ENCODE measurements at places on chromosomes 2 and 18.
A peak's percentile ranks its signal among the peaks of the same experiment; 100 is the strongest.

GRCh38 chr2:160694631-160695030 lies 201.0 kb upstream of the RBMS1 start:
- no peak for DNase-seq

GRCh38 chr2:118668431-118669424 lies 178.7 kb downstream of the EN1 start:
- no peak for DNase-seq

- no peak for DNase-seq
Measured at GRCh38 chr2:14189929-14190328, 442.6 kb upstream of the LRATD1 start.

- no peak for DNase-seq
Measured at GRCh38 chr2:15799432-15799827, 140.9 kb upstream of the MYCN start.

- no peak for DNase-seq
Measured at GRCh38 chr2:31384351-31384750, 30.2 kb downstream of the XDH start.

- DNase-seq, result no peak
Measured at GRCh38 chr2:233079953-233080835, 20.1 kb downstream of the INPP5D start.

GRCh38 chr18:8561123-8561910 lies 47.9 kb upstream of the RAB12 start:
- DNase-seq, result no peak

- DNase-seq, result no peak
Measured at GRCh38 chr2:17605696-17606095, 65.2 kb downstream of the VSNL1 start.

- DNase-seq, result no peak
Measured at GRCh38 chr2:190849774-190850173, 30.8 kb upstream of the GLS start.

DNA sequence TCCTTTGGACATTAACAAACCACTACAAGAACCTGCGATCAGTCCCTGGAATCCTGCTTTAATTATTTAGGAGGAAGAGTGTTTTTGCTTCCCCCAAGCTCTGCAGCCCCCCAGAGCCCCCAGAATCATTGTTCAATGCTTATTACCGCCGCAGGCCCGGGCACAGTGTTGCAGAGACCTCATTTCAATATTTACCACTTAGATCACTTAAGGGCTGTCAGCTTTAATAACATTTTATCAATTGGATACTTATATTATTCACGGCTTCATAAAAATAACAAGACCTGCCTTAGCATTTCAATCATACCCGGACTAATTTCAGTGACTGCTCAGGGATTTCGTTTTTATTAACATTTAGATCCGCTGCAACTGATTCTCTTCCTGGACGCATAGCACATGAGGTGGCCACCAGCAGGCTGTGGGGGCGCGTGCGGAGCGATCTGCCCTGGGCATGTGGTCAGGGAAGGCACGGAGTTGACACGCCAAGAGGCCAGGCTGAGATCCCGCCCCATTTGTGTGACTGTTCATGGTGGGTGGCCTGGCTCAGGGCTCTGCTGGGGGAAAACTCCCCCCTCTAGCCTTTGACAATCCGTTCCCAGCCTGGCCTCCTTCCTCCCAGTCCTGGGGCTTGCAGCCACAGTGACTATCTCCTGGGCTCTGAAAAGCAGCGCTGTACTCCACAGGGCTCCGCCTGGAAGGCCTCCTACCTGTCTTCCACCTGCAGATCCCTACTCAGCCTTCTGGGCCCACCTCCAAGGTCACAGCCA lies 267.6 kb downstream of the SRBD1 start:
- DNase-seq, result no peak

DNA sequence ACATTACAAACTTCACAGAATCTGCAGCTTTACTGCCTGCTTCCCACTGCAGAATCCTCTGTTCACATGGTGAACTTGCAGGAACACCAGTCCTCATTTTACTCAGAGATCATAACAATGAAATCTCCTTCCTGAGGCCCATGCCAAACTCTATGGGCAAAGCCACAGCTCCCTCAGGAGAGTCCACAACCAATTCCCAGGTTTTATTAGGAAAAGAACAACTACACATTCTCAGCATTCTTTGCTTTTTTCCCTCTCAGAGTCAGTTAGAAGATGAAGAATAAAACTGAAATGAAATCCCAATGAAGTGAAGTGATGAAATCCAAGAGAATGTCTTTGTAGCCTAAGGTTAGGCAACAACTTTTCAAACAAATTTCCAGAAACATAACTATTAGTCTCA lies 233.7 kb downstream of the DSEL start:
- no peak for DNase-seq

DNA sequence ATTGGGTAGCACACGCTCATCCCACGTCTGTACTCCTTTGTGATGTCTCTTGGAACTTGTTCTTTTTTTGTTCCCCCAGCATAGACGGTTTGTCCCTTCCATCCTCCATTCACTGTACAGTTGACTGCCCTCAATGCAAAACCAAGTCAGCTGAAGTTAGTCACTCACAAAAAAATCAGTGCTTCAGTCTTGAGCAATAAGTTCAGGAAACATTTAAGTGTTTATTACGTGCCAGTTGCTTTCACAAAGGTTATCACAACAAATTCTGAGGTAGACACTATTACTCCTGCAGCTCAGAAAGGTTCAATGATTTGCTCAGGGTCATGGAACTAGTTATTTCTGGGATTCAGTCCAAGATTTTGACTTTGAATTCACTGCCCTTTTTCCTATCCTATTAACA lies 102.2 kb downstream of the PDE1A start:
- no peak for DNase-seq

GRCh38 chr2:105299290-105299689 lies 30.2 kb downstream of the TGFBRAP1 start:
- DNase-seq, result no peak

- DNase-seq, result no peak
Measured at GRCh38 chr18:24754583-24755253, 294.3 kb downstream of the HRH4 start.

DNA sequence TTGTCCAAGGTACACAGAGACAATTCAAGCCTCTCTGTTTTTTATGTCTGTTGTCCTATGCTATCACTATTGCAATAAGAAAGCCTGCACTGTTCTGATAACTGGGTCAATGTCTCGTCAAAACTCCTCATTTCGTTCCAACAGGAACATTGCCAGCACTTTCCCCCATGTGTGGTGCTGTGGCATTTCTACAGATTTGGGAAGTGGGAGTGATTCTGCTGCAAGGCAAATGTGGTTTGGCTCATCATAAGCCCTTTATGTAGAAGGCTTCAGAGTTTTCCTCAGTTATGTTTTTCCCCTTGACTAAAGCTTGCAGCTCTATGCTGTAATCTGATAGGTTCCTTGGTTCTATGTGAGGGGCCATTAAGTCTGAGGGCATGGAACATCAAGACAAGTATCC lies 324.1 kb upstream of the TCF4 start:
- DNase-seq, result no peak

- no peak for DNase-seq
Measured at GRCh38 chr2:48017136-48017535, 110.8 kb upstream of the FBXO11 start.

- DNase-seq, result peak; percentile 32
Measured at GRCh38 chr2:225002656-225003045, 39.6 kb downstream of the DOCK10 start.

DNA sequence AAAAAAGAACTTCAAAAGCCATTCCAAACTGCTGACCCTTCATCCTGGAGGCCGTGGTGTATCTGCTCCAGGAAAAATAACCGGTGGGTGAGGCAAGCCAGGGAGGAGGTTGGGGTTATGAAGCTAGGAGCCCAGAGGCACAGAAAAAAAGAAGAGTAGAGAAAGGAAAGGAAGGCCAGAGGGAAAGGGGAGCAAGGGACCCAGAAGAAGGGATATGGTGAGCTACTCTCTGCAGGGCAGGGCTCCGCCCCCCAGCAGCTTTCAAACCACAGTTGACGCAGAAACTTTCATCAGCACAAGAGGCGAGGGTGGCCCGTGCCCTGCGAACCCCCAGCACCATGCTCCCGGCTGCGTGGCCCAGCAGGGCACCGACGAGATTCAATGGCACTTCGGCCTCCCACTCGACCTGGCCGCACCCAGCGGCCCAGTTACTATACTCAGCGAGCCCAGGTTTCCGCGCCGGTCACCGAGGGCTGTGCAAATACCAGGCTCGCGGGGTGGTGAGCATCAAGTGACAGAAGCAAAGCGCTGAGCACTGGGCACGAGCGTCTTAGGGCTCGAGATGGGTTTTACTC lies 665 bp downstream of the MCM6 start:
- peak; percentile 53 for DNase-seq

- no peak for DNase-seq
Measured at GRCh38 chr2:219418155-219419011, at the start of gene DES. Gene DES, plus strand, starts transcription at chr2:219418377. Its CDS starts 86 bp downstream, at chr2:219418463.

DNA sequence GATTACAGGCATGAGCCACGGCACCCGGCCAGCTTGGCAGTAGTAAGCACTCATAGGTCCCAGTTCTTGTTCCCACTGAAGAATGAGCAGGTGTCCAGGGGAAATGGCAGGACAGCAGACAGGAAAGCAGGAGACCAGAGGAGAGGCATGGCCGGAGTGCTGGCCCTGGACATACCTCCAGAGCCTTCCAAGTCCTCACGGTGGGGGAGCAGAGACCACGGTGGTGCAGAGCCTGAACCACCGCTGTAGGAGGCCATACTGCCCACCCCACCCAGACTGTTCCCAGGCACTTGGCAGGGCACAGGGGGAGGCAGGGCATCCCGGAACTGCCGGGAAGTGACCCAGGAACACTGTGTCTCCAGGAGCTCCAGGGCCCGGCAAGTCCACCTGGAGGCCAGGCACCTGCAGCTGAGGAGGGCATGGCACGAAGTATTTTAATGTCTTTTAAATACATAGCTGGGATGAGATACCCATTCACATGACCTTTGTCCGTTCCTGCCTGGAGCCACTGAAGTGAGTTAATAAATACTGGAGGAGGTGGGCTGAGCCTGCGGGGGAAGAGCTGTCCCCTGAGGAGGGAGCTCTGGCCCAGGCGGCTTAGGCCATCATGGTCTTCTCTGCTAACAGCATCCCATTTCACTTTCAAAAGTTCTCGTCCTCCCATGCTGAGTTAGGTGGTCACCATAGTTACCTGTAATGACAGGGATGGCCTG lies 49.7 kb upstream of the TFCP2L1 start:
- DNase-seq, result no peak

DNA sequence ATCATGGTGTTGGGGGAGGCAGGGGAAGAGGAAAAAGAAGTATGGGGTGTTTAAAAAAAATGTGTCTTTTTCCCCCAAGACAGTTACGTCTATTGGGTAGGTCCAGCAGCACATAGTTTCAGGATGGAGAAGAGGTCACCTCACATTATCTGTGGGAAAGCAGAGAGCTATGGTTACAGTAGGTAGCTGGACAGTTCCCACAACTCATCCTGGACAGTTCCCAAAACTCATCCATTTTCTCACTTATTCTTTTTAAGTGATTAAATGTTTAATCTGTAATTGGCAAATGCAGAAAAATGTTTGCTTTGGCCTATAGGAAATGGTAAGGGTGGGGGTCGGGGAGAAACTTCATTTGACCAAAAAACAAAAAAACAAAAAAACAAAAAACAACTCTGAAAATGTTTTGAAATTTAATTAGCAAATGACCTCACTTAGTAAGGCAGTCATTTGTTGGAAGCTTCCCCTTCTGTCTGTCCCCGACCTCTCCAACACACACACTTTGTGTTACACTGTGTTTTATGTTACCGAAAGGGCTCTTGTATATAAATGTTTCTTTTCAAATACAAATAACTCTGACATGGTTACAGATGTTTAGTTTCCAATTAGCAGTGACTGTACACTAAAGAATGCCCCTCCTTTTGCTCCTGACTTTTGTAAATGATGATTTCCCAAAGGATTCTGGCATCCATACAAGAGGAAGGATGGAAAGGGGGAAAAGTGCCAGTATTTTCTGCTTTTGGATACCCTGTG lies 173.3 kb upstream of the ZFP36L2 start:
- DNase-seq, result no peak

GRCh38 chr18:45317948-45318640 lies 297.2 kb upstream of the SLC14A2 start:
- no peak for DNase-seq

DNA sequence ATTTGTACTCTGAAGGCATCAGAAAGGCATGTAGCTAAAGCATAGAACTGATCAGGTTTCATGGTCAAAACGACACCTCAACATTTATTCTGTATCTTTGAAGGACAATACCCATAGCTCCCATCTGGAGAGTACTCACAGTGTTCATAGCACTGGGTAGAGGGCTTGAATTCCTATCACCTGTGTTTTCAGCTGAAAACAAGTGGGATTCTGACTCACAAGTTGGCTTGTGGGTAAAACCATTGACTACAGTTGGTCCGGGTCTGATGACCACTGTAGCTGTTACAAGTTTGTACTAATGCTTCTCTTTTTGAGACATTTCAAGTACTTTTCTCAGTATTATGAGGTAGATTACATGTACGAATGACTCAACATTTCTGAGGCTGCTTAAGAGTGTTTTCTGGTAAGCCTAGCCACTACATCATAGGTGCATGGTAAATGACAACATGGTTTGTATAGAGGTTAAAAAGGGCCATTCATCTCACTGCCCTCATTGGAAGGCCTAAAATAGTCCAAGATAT lies 68.6 kb upstream of the PELI1 start:
- DNase-seq, result no peak

DNA sequence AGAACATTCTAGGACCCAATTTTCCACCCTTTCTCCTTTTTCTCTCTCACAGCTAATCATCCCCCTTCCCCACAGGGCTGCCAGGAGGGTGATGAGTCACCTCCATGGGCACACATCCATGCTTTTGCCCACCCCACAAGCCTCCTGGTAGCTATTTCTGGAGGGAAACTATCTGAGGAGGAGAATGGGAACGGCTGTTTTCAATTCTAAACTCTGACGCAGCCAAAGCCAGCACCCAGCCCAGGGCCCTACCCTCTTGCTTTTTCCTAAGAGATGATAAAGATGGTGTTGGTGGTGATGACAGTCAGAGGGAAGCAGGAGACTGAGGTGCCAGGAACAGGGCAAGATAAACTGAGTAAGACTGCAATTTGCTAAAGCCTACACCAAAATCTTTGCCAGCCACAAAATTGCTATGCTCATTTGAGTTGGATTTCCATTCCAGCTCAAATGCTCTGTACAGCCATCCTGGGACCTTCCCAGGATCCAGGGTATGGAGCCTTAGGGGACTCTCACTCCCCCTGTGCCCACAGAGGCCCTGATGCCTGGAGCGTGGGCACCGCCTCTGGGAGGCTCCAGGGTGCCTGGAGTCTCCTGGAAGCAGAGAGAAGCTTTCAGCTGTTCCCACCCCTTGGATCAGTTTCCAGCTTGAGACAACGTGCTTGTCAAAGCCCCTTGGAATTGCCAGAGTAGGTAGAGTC lies 62.0 kb upstream of the FZD7 start:
- DNase-seq, result no peak

GRCh38 chr2:182906454-182906853 lies 40.0 kb upstream of the FRZB start:
- DNase-seq, result no peak

GRCh38 chr2:45009303-45009927 lies at the start of gene SIX2:
Gene SIX2, minus strand, starts transcription at chr2:45009452. Its CDS starts 342 bp downstream, at chr2:45009110.
- peak; percentile 74 for DNase-seq

GRCh38 chr2:242075168-242075567 lies 205.6 kb downstream of the RTP5 start:
- DNase-seq, result no peak

DNA sequence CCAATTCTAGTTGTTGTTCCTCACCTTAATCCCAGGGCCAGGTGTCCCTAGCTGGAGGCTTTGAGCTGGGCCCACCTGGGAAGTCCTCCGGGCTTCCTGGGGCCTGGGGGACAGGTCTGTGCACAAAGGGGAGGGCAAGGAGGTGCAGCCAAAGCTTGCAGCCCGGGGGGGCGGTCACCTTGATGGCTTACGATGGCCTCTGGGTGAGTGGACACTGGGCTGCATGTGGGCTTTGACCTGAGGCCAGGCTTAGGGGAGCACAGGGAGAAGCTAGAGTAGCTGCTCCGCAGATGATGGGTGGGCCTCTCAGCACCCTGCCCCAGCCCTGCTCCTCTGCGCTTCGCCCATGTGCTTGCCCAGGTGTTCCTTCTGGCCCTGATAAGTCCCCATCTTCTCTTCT lies 41.8 kb upstream of the HAAO start:
- no peak for DNase-seq
